Heart left ventricle (tissue), 16 donors: ENCODE measurements at places on chromosomes 2 and 18. TPM values are rescaled to one million over a fixed set of nuclear protein-coding genes. Genes with fewer than 3 reads are reported as not detected.

Gene TPO
- 10.4 TPM for total RNA-seq

Gene MC5R
- not detected for total RNA-seq

Gene PCARE
- 1.6 TPM for total RNA-seq

Gene NTSR2
- total RNA-seq, result not detected

Gene ABCB11
- 0.08 TPM for total RNA-seq

Gene MORN2
- 25.2 TPM for total RNA-seq

Gene REG3A
- not detected for total RNA-seq

Gene MYCN
- 0.62 TPM for total RNA-seq

Gene SERPINB12
- not detected for total RNA-seq

Gene ASIC4
- total RNA-seq, result not detected

Gene AFF3
- total RNA-seq, result 8.7 TPM

Gene DYNAP
- not detected for total RNA-seq

Gene NXPH2
- not detected for total RNA-seq

Gene BOLL
- total RNA-seq, result not detected

Gene FAM237A
- total RNA-seq, result 0.56 TPM

Gene CHRNG
- total RNA-seq, result not detected

Gene SMAD2
- 79.6 TPM for total RNA-seq

Gene ALPI
- total RNA-seq, result not detected

Gene GTF2A1L
- total RNA-seq, result not detected
